ENCODE measurements at places on chromosomes 6 and 20.

DNA sequence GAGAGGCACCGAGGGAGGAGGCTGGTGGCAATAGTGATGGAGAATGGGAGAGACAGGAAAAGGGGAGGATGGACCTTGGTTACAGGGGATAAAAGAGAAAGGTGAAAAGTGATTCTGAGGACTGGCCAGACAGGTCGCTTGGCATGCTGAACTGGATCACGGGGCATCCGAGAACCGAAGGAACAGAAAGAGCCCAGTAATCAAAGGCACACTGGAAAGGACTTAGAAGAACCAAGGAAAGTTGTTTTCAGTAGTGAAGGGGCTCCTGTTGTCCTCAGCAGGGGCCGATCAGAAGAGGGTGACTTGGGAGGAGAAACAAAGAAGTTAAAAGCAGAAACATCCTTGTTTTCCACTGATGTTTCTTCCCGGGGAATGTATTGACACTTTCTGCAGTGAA, 18.9 kb downstream of the SYTL3 start:
- no peak for DNase-seq

GRCh38 chr6:156698239-156699016, 78.8 kb upstream of the ARID1B start:
- DNase-seq, result no peak

GRCh38 chr6:69935079-69935478, 68.7 kb downstream of the COL19A1 start:
- no peak for DNase-seq

GRCh38 chr20:20720158-20720557, 7.7 kb upstream of the RALGAPA2 start:
- no peak for DNase-seq

DNA sequence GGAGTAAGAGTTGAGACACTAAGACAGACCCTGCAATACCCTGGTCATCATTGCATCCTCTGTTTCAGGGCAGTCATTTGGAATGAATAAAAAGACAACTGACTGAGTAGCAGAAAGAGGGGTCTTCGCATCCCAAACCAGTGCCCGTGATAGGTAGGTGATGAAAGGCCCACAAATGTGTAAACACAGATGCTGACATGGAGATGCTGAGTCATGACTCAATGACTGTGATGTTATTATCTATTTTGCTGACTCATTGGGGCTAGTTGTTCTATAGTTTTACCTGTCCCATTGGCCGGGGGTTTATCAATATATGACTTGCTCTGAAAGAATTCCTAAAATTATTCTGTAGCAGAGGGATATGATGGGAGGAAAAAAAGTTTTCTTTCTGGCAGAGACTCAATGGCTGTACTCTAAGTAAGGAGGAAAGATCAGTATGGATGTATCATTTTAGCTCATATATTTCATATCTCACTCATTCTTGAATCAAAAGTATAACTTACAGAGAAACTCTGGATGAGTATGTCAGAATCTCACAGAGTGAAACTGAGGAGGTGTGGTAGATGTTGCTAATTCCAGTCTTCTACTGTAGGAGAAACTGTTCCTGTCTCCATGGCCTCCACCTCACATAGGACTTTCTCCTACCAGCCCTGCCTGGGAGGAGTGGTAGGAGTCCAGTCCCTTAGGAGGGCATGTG, 119.9 kb upstream of the PREP start:
- no peak for DNase-seq

DNA sequence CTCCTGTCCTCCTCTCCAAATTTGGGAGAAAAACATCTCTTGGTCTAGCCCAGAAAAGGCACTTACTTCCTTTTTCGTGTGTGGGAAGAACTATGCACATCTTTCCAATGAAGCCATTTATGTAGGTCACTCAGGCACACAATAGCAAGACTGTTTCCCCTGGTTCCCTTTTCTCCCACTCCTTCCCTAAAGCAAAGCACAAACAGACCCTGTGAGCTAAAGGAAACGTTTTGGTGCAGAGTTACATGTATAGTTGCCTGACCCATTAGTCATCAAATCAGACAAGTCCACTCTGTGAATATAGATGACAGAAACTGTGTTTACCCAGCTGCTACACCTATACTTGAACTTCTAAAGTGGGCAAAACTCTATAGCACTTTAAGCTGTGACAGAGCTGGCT, 474.6 kb downstream of the COL12A1 start:
- DNase-seq, result no peak

- no peak for DNase-seq
Observed at GRCh38 chr6:48032151-48032550, 78.8 kb downstream of the PTCHD4 start.

- DNase-seq, result no peak
Observed at GRCh38 chr20:56924292-56925081, 295.4 kb downstream of the TFAP2C start.

DNA sequence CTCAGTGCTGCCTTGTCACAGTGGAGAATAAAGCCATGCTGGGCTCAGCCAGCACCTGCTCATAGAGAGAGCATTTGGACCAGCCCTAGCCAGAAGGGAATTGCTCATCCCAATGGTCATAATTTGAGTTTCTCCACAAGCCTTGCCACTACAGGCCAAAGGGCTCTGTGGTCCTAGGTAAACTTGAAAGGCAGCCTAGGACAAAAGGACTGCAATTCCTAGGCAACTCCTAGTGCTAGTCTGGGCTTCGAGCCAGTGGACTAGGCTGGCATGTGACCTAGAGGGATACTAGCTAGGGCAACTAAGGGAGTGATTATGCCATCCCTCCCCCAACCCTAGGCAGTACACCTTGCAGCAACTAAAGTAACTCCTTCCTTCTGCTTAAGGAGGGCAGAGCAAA, 516.2 kb downstream of the BCKDHB start:
- DNase-seq, result no peak

DNA sequence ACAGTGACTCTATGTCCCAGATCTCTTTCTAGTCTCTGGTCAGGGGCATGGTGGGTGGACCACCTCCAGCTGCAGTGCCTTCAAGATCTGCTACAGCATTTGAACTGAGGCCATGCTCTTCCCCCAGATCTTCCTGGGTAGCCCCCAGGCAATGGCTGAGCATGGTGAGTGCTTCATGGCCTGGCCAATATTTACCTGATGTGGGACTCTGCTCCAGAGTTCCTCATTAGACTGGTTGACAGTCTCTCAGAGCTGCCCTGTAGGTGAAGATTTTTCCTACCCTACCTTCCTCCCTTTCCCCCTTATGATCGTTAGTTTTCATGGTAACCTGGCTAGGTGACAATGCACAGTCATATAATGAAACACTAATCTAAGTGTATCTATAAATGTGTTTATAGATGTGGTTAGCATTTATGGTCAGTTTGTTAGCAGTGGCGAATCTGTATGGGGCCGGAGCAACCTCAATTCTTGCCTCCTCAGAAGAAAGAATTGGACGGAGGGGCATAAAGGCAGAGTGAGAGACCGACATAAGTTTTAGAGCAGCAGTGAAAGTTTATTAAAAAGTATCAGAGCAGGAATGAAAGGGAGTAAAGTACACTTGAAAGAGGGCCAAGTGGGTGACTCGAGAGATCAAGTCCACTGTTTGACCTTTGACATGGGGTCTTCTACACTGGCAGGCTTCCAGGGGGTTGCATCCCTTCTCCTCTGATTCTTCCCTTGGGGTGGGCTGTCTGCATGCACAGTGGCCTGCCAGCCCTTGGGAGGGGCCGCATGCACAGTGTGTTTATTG, 256.3 kb downstream of the CD83 start:
- DNase-seq, result no peak

DNA sequence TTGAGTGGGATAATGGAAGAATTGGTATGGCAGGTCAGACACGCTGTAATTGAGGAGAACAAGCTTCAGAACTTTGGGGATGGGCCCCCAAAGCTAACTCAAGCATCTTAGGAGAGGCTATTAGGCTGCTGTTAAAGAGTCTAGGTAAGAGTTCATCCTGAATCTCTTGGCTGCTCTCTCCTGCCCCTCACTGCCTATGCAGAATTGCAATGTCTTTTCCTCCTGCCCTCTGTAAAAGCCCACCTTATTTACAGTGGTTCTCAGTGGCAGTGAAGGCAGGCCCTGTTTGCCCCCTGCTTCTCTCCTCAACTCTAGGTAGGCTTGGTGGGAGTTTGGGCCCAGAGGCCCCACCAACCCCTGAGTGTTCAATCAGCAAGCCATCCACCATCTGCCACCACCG, 55.0 kb downstream of the LYRM2 start:
- no peak for DNase-seq

- DNase-seq, result no peak
Observed at GRCh38 chr20:60221593-60221992, 263.4 kb downstream of the CDH26 start.

GRCh38 chr6:74408844-74409243, 712.8 kb downstream of the CD109 start:
- DNase-seq, result no peak

DNA sequence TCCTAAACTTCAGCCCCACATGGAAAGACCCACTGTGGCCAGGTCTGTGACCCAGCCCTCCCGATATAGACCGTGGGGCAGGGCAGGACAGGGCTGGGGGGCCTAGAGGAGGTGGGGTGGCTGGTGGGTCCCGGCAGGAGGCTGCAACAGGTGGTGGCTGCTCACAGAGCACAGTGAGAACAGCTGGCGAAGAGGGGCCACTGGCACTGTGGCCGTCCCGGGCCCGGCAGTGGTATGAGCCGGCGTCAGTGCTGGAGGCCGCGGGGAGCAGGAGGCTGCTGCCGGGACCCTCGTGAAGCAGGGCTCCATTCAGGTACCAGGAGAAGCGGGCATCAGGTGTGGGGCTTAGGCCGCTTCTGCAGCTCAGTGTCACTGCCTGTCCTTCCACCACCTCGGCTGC, 13.4 kb downstream of the SIGLEC1 start:
- DNase-seq, result no peak

DNA sequence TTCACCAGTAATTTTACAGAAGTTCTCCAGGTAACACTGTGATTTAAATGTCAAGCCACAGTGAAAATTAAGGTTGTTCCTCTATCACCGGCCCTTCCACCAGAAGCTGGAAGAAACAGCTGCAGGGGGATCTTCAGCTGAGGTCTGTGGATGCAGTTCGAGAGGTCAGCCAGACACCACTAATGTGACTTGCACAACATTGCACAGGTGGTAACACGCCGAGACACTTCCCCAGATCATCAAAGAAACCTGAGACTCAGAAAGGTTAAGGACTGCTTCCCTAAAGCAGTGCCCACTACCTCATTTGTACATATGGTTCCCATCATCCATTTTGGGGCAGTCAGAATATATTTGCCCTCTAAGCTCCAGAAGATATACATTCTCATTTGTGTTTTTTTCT, 8.1 kb upstream of the SERPINB9 start:
- no peak for DNase-seq

DNA sequence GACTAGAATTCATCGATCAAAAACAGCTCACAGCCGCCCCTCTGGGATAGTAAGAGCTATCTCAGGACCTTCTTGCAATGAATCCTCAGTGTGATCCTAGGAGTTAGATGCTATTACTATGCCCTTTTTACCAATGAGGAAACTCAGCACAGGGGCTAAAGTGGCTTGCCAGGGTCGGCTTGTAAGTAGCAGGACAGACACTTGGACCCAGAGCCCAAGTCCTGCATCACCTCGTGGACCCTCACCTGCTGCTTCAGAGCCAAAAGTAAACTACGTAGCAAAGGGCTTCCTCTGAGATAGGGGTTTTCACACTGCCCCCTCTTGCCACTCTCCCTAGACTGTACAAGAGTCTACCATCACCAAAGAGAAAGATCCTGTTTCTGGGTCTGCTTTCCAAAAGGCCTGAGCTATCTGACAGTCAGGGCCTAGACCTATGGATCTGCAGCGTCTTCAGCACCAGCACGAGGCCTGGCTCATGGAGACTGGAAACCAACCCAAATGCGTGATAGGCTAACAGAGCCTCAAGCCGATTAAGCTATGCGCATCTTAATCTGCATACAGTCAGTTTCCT, 172.3 kb downstream of the ANKRD60 start:
- no peak for DNase-seq

GRCh38 chr6:41214559-41215238, 13.4 kb upstream of the TREML4 start:
- no peak for DNase-seq

GRCh38 chr20:51487565-51488268, 54.8 kb downstream of the NFATC2 start:
- DNase-seq, result no peak

DNA sequence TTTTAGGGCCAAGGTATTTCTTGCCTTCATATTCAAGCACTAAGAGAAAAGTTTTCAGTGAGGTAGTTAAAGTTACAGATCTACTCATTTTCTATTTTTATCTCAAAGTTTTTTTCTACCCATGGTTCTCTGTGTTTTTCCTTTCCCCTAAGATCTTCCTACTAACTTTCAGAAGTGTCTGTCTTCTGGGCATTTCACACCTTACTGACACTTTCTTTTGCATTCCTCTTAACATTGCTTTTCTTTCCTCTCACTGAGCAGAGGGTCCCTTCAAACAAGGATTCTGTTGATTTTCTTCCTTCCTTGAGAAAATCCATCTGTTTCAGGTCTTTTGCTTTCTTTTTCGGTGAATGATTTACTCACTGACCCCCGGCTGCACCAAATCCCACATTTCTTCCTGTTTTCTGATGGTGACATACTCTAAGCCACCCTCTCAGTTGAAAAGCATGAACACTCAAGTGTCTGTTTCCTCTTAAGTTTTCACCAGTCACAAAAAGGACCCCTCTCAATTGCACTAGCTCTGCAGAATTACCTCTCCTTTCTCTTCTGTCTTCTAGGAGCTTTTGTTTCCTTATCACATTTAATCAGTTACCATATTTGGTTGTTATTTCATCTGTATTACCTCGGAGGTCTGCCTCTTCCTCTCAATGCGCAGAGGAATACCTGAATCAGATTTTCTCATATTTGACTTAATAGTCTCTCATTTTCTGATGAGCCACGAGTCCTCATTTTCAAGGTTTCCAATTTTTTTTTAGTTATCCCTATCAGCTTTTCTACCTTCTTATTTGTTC, 73.5 kb upstream of the RNF217 start:
- DNase-seq, result no peak

DNA sequence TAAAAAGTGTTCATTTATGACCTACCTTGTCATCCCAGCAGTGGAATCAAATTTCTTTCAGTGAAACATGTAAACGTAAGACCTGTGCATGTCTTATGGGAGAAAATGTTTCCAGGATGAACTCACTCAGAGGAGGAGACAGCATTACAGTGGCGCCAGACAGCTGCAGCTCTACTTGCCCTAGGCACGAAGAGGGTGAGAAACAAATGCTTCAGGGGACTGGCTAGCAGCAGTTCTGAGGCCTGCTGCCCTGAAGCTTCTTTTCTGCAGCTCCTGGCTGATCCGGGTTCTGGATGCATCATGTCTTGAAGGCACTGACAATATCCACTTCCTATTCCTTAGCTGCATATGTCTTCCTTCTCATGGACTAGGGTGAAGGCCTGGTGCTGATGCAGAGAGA, 120.2 kb downstream of the QRSL1 start:
- no peak for DNase-seq

DNA sequence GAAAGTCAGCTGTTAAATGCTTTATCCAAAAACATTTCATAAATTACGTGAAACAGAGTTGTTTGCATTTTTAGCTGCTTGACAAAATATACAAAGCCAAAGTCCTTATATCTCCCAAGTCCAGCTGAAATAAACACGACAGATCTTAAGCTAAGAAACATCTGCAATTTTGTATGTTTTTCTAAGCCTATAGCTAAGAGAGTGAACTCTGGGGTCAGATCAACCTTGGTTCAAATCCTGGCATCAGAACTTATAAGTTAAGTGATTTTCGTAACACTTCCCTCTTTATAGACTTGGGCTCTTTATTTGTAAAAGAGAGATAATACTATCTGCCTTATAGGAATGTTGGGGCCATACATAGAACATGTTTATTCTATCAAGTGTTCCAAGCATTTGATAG, 176.7 kb downstream of the PTPRK start:
- DNase-seq, result no peak

All from C1 segment of cervical spinal cord (tissue), 14 donors.